ENCODE measurements at places on chromosomes 12 and 14.

GRCh38 chr12:11902525-11902875 lies 168.2 kb upstream of the BCL2L14 start:
- no peak for DNase-seq

GRCh38 chr12:132658149-132658894 lies 28.8 kb downstream of the POLE start:
- DNase-seq, result no peak

- DNase-seq, result no peak
Measured at GRCh38 chr12:114673169-114673833, 10.7 kb downstream of the TBX3 start.

GRCh38 chr12:78420991-78421390 lies 443.6 kb upstream of the SYT1 start:
- DNase-seq, result no peak

DNA sequence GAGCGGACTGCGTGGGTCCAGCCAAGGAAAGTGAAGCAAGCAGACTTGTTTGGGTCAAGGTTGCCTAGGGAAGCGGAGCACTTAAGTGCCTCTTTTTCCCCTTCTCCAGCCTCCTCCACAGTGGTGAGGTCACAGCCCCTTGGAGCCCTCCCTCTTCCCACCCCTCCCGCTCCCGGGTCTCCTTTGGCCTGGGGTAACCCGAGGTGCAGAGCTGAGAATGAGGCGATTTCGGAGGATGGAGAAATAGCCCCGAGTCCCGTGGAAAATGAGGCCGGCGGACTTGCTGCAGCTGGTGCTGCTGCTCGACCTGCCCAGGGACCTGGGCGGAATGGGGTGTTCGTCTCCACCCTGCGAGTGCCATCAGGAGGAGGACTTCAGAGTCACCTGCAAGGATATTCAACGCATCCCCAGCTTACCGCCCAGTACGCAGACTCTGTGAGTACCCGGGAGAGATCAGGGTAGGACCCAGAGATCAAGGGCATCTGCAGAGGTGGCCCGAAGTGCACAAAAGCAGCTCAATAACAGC lies at the start of gene TSHR:
TSHR (plus strand) TSS at position 206 of the 526 bp plus-strand sequence; CDS start at position 266, 60 bp downstream.
- no peak for DNase-seq

DNA sequence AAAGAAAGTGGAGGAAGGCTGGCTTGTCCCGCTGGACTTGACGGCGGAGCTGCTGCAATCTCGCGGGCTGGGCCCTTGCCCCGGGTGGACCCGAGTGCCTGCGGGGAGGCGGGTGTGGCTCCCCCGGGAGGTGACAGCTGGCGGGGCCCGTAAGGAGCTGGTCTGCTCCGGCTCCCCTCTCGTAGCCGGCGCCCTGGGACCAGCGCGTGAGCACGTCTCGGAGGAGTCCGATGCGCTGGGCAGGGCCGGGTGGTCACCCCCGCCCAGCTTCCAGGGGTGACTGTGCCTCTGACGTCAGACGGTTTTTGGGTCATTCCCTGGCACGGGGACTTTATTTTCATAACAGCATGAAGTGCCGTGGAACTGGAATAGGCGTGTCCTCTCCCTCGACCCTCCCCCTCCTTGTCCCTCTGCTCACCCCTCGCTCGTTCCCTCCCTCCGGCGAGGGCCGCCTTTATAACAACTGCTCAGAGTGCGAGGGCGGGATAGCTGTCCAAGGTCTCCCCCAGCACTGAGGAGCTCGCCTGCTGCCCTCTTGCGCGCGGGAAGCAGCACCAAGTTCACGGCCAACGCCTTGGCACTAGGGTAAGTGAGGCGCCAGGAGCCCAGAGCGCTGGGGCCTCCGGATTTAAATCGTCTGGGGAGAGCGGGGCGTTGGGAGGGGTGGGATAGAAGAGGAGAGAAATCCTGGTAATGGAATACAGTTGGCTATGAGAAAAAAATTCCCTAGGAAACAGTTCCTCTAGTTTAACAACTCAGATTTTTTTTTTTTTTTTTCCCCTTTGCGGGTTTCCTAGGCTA lies at the start of gene GPRC5A:
GPRC5A (plus strand) TSS at position 483 of the 801 bp plus-strand sequence. CDS start 16,688 bp downstream, outside the sequence.
- peak; percentile 88 for DNase-seq

- DNase-seq, result no peak
Measured at GRCh38 chr14:78782551-78782950, 612.4 kb downstream of the NRXN3 start.

DNA sequence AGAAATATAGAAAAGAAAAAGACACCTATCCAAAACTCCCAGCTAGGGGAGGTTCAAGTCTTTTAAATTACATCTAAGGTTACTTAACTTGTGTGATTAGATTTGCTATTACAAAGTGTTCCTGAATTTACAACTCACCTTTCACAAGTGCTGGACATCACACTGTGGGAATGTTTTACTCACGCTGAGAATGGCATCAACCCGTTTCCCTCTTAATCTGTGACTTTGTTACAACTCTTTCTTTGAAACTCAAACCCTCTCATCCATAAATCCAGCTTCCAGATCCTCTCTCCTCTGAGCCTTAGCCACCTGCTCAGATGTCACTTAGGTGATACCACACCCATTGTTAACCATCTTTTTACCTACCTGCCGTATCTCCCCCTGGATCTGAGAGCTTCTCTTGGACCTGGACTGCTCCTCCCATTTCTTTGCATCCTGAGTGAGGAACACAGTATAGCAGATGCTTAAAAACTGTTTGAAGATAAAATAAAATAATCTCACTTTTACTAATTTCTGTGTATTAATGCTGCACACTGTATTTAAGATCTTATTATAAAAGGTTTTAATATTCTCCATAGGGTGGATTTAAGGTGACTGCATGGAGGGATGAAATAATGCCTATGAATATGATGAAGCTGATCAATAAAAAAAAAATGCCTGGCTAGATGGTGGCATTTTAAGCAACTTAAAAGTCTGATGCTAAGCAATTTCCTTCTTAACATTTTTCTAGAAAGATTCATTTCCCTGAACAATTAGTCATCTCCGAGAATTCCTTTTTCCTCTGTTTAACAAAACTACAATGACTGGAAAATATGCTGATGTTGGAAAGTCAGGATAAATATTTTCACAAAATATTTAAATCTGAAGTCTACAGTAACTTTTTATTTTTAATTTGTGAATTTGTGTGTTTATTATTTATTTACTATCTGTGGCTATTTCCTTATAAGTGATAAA lies 39.1 kb upstream of the NAP1L1 start:
- DNase-seq, result no peak

- DNase-seq, result no peak
Measured at GRCh38 chr12:126404293-126404881, 1339.2 kb downstream of the AACS start.

- no peak for DNase-seq
Measured at GRCh38 chr14:42163136-42163535, 556.5 kb downstream of the LRFN5 start.
